ENCODE measurements at places on chromosomes 2 and 18. TPM values are rescaled to one million over a fixed set of nuclear protein-coding genes. Genes with fewer than 3 reads are reported as not detected.

DNA sequence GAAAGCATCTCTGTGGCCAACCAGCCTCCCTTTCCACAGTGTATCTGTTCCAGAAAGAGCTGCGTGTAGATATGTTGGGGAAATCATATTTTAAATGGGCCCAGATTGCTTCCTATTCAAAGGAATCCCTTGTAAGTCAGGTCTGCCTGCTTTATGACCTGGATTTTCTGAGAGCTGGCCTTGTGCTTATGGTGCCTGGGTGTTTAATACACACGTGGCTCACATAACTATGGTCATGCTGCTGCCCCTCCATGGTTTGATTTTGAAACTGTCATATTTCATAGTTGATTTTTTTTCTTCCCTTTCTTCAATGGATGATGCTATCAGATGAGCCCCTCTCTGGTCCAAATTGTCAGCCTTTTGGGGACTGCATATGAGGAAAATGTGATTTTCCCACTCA, 111.5 kb upstream of the CNGA3 start:
- H3K4me1 ChIP-seq, result no peaks in the 10 kb centered on the region
- no peaks in the 10 kb centered on the region for H3K36me3 ChIP-seq
- H3K27me3 ChIP-seq, result peaks cover 16% of the 10 kb centered on the region
- H3K4me3 ChIP-seq, result no peak overlapping the region

DNA sequence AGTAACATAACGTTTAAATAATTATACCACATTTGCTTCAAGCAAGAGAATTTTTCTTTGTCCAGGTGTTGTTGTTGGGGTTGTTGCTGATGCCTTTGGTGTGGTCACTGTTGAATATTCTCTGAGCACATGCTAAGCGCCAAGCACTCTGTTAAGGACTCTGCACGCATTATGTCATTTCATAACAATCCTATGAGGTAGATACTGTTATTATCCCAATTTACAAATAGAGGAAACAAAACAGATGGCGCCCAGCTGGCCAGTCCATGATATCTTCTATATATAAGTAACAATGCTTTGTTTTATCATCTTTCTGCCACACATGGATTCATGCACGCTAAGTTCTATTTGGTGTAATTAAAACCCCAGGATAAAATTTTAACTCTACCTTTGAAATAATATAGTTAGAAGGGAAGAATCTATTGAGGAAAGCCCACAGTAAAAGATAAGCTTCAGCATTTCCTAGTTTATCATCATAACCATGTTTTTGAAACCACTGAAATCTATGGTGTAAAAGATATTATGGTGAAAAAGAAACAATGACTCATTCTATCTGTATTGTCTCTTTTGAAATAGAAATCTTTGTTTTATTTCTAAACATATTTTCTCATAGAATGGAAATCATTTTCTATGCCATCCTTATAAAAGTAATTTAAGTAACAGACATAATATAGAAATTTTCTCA, 199.7 kb downstream of the PID1 start:
- H3K27me3 ChIP-seq, result no peaks in the 10 kb centered on the region
- no peaks in the 10 kb centered on the region for H3K4me1 ChIP-seq
- H3K4me3 ChIP-seq, result no peak overlapping the region
- H3K36me3 ChIP-seq, result no peaks in the 10 kb centered on the region

GRCh38 chr2:155393406-155393805, 694.9 kb downstream of the KCNJ3 start:
- peaks cover 6% of the 10 kb centered on the region for H3K27me3 ChIP-seq
- no peak for DNase-seq
- H3K4me3 ChIP-seq, result no peak overlapping the region

The ABHD1 gene
- 0.22 TPM for total RNA-seq

The VIL1 gene
- total RNA-seq, result not detected

DNA sequence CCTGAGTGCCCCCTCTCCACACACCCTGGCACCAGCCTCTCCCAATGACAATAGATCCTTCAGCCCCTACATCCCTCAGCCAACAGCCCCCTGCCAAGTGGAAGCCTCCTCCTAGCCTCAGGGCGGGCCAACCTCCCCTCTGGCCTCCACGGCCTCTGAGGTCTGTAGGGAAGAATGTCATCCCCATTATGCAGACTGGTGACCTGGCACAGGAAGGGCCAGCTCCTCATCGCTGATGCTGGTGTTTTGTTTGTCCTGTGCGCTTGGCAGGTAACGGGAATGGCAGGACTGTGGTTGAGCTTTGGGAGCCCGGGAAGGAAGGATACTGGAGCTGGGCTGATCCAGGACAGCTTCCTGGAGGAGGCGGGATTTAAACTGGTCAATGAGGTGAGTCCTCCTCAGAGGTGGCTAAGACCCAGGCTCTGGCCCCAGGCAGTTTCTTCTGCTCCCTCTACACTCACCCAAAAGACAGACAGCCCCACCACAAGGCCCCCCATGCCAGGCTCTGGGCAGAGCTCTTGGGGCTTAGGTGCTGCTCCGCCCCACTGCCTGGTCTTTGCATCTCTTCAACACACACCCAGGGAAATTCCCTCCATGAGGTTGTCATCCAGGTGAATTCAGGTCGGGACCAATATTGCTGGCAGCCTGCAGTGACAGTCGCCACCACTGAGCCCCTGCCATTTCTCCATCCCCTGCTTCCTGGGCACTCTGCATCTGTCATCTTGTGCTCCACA, 75.2 kb upstream of the SMAD7 start:
- no peak for DNase-seq
- no peak overlapping the region for H3K4me3 ChIP-seq
- H3K27me3 ChIP-seq, result no peaks in the 10 kb centered on the region
- H3K4me1 ChIP-seq, result no peaks in the 10 kb centered on the region

DNA sequence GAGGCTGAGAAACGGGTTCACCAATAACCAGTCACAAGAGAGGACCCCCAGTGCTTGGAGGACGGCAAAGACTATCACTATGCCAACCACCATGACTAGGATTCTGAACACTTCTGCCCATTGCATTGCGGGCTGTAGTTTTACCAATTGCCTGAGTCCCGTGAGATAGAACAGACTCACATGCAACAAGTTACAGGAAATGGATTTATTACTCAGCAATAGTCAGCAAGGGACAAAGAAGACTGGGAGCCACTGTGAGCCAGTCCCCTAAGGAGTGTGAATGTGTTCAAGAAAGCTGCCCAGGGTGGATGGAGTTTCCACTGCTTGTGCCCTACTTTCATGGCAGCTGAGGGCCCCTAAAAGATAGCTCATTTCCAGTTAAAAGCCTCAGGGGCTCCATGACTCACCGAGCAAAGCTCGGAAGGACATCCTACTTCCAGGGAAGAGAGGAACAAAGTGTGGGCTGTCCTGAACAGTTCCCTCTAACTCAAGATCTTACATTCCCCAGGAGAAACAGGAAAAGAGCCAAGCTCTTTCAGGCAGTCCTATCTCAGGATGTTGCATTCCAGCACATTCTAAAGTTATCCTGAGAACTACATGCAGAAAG, 54.4 kb downstream of the SLC4A3 start:
- H3K27ac ChIP-seq, result no peak overlapping the region
- H3K36me3 ChIP-seq, result no peaks in the 10 kb centered on the region
- no peaks in the 10 kb centered on the region for H3K27me3 ChIP-seq
- peak; percentile 21 for DNase-seq
- H3K4me3 ChIP-seq, result no peak overlapping the region

The ZRANB3 gene
- 15.3 TPM for total RNA-seq

GRCh38 chr2:9031246-9031645, 27.8 kb upstream of the MBOAT2 start:
- H3K4me1 ChIP-seq, result peaks cover 28% of the 10 kb centered on the region
- H3K4me3 ChIP-seq, result no peak overlapping the region
- H3K27ac ChIP-seq, result no peak overlapping the region
- H3K27me3 ChIP-seq, result no peaks in the 10 kb centered on the region

The SFT2D3 gene
- total RNA-seq, result 7.6 TPM

GRCh38 chr2:123073956-123074355, 951.1 kb upstream of the CNTNAP5 start:
- peaks cover 3% of the 10 kb centered on the region for H3K4me1 ChIP-seq
- H3K27me3 ChIP-seq, result no peaks in the 10 kb centered on the region
- no peak for DNase-seq

- H3K36me3 ChIP-seq, result no peaks in the 10 kb centered on the region
- no peaks in the 10 kb centered on the region for H3K27me3 ChIP-seq
- DNase-seq, result no peak
- H3K27ac ChIP-seq, result no peak overlapping the region
- no peak overlapping the region for H3K4me3 ChIP-seq
These were observed 64.8 kb downstream of the ARMC9 start for GRCh38 chr2:231263118-231263831.

Data from A673 (cell line).